ENCODE measurements at places on chromosomes 16 and 17.

GRCh38 chr17:78683408-78683961 lies 98.6 kb downstream of the CYTH1 start:
- DNase-seq: no peak
- no peaks in the 10 kb centered on the region for H3K27me3 ChIP-seq
- H3K4me3 ChIP-seq: no peak overlapping the region
- H3K4me1 ChIP-seq: no peaks in the 10 kb centered on the region
- H3K36me3 ChIP-seq: peaks cover 10% of the 10 kb centered on the region

GRCh38 chr16:85986931-85987749 lies 88.2 kb downstream of the IRF8 start:
- peak; percentile 23 for DNase-seq
- H3K36me3 ChIP-seq: no peaks in the 10 kb centered on the region
- H3K27me3 ChIP-seq: peaks cover 36% of the 10 kb centered on the region
- no peak overlapping the region for H3K4me3 ChIP-seq
- H3K4me1 ChIP-seq: no peaks in the 10 kb centered on the region

- H3K4me1 ChIP-seq: peaks cover 6% of the 10 kb centered on the region
- no peak overlapping the region for H3K27ac ChIP-seq
- H3K36me3 ChIP-seq: no peaks in the 10 kb centered on the region
- H3K27me3 ChIP-seq: peaks cover 44% of the 10 kb centered on the region
- no peak for DNase-seq
Observed at GRCh38 chr16:89089120-89089519, 4.5 kb upstream of the ACSF3 start.

DNA sequence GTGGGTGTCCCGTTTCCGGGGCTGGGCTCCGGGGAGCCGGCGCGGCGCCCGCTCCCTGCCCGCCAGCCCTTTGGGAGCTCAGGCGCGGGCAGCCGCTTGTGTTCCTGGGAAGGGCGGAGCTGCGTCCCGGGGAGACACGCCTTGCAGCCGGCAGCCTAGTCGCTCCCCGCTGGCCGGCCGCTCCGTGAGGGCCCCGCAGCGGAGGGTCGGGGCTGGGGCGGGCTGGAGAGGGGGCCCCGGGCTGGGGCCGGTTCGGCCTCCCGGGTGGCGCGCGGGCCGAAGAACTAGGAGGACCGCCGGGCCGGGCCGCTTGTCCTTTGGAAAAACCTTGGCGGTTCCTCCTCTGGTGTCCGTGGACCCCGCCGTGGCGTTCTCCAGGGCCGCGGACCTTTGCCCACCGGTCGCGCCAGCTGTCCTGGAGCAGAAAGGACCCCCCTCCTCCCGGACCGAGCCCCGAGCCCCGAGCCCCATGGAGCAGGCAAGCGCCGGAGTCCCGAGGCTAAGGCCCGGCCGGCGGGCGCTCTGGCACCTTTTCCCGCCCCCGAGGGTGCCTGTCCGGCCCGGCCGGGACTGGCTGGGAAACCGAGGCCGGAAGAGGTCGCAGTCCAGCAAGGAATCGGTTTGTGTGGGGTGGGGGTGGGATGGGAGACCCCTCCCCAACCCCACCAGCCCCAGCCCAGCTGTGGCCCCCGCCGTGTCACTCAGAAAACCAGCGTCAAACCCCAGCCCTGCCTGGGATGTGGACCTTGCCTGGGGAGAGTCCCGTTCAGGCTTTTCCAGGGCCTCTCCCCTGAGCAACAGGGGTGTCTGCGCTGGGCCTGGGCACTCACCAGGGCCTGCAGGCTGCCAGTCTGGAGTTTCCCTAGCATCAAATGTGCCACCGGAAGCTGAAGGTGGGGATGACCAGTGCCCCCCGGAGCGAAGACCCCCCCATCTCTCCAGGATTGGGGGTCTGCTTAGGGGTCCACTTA lies 6.8 kb upstream of the TBC1D3B start:
- no peak overlapping the region for H3K27ac ChIP-seq
- no peaks in the 10 kb centered on the region for H3K27me3 ChIP-seq
- peak; percentile 45 for DNase-seq
- H3K4me3 ChIP-seq: peak overlapping the region; percentile 42
- no peaks in the 10 kb centered on the region for H3K36me3 ChIP-seq
- H3K4me1 ChIP-seq: no peaks in the 10 kb centered on the region

GRCh38 chr17:7885367-7886226 lies 3.0 kb upstream of the CHD3 start:
- H3K4me1 ChIP-seq: peaks cover 47% of the 10 kb centered on the region
- peak overlapping the region; percentile 96 for H3K27ac ChIP-seq
- no peaks in the 10 kb centered on the region for H3K27me3 ChIP-seq
- peak; percentile 51 for DNase-seq
- peaks cover 14% of the 10 kb centered on the region for H3K36me3 ChIP-seq

DNA sequence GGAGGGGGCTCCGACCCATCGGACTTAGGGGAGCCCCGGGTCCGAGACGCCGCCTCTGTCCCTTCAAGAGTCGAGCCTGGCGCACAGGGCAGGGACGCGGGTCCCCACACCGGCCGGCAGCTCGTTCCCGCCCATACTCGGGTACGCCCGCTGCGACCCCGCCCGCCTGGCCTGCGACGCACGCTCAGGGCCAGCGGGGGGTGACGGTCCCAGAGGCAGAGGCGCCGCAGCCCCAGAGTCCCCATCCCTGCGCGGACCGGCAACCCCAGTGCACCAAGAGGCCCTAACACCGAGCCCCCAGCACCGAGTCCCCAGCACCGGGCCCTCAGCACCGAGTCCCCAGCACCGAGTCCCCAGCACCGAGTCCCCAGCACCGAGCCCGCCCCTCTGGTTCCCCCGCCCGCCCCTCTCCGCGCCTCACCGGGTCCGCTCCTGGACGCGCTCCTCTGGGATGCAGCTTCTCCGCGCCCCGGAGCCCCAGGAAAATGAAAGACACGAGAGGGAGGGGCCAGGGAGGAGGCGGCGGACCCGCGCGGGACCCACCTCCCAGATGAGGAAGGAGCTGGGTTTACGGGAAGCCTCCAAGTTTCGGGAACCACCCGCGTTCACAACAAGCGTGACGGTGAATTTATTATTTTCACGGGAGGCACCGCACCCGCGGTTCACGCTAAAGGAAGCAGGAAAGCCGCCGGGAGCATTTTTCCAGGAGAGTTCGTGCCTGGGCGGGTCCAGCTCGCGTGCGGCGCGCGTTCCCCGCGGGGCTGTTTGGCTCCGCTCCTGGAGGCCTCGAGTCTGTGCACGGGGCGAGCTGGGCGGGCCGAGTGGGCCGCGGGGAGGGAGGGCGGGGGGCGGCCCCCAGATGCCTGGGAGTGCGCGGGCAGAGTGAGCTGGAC lies at the start of gene SECTM1:
TSS of gene SECTM1 (minus strand) at position 488 of the 893 bp plus-strand sequence. CDS start 6,526 bp downstream, outside the sequence.
- H3K4me3 ChIP-seq: peak within 1 kb of the TSS; percentile 48
- no peaks in the 10 kb centered on the region for H3K27me3 ChIP-seq
- no peaks in the 10 kb centered on the region for H3K36me3 ChIP-seq
- DNase-seq: peak; percentile 56
- H3K27ac ChIP-seq: no peak within 1 kb of the TSS

DNA sequence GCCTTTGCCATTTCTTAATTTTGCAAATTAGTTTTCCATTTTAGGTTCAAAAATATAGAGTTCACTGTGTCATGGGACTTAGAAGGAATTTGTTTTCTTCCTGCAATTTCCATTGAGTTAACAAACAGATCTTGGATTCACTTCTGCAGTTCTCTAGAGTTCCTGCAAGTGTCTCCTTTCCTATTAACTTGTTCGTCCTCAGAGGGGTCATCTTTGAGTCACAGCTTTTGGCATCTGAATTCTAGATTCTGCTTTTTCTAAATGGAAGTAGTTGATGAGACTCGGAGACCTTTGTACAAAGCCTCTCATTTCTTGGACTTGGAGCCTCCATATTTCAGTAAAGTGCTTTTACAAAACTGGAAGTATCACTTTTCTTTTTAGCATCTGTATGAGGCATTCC lies 323.3 kb downstream of the BCAS3 start:
- H3K4me1 ChIP-seq: no peaks in the 10 kb centered on the region
- no peaks in the 10 kb centered on the region for H3K36me3 ChIP-seq
- H3K4me3 ChIP-seq: no peak overlapping the region
- no peak overlapping the region for H3K27ac ChIP-seq
- no peaks in the 10 kb centered on the region for H3K27me3 ChIP-seq
- DNase-seq: no peak

- H3K4me1 ChIP-seq: no peaks in the 10 kb centered on the region
- no peak for DNase-seq
- H3K27me3 ChIP-seq: no peaks in the 10 kb centered on the region
- H3K36me3 ChIP-seq: no peaks in the 10 kb centered on the region
Observed at GRCh38 chr17:34067011-34067410, 188.1 kb upstream of the CCL2 start.

GRCh38 chr17:73566905-73567782 lies 77.1 kb downstream of the SDK2 start:
- H3K27me3 ChIP-seq: no peaks in the 10 kb centered on the region
- H3K4me3 ChIP-seq: no peak overlapping the region
- no peaks in the 10 kb centered on the region for H3K4me1 ChIP-seq
- no peaks in the 10 kb centered on the region for H3K36me3 ChIP-seq
- no peak for DNase-seq

DNA sequence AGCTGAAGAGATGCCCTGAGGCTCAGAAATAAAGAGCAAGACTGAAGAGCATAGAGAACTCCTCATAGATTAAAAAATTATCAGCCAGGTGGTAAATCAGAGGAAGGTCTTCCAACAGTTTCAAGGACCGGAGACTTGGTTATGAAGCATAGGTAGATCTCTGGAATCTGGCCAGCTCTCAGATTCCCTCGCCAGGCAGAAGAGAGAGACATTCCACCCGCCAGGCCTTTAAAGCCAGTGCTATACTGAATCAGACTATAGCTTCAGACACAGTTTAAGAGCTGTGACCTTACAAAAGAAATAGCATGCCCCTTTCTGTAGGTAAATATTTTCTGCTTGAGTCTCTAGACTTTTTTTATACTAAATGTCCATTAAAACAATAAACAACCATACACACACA lies 70.3 kb downstream of the NFATC3 start:
- H3K4me1 ChIP-seq: no peaks in the 10 kb centered on the region
- H3K36me3 ChIP-seq: peaks cover 8% of the 10 kb centered on the region
- H3K4me3 ChIP-seq: no peak overlapping the region
- H3K27me3 ChIP-seq: no peaks in the 10 kb centered on the region
- DNase-seq: no peak
- no peak overlapping the region for H3K27ac ChIP-seq

GRCh38 chr16:56019274-56019673 lies 144.1 kb upstream of the CES5A start:
- H3K4me1 ChIP-seq: no peaks in the 10 kb centered on the region
- no peak for DNase-seq
- no peak overlapping the region for H3K27ac ChIP-seq
- no peaks in the 10 kb centered on the region for H3K36me3 ChIP-seq

DNA sequence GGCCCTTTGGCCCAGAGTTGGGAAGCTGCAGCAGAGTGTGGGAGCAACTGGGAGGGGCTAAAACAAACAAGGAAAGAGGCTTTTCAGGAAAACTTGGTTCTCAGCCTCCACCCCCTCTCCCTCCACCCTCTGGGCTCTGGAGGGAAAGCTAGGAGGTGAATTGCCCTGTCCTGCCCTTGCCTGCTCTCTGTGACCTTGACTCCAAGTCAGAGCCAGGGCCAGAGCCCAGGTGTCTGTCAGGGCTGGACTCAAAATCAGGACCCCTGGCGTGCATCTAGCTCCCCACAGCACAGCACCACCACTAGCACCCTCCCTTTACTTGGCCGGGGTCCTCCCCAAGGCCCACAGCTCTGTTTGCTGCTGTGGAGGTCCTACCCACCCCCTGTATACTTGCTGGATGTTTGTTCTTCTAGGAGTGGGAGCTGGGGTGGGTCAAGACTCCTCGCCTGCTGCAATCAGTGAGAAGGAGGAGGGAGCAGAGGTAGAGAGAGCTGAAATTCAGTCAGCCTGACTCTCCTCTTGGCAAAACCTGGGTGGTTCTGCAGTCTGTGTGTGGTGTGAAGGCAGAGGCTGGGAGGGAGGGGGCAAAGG lies 2.8 kb upstream of the NR1D1 start:
- no peak for DNase-seq
- H3K27me3 ChIP-seq: no peaks in the 10 kb centered on the region
- no peak overlapping the region for H3K4me3 ChIP-seq
- no peak overlapping the region for H3K27ac ChIP-seq

DNA sequence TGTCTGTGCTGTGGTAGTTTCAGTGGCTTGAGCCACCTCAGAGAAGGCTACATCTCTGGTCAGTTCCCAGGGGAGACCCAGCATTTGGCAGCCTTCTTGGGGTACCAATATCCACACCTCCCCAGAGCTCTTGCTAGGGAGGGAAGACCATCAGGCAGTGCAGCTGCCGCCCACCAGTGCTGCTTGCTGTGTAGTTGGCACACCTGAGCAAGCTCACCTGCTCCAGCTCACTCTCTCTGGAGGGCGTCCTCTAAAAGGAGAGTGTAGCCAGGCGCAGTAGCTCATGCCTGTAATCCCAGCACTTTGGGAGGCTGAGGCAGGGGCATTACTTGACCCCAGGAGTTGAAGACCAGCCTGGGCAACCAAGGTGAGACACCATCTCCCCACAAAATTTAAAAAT lies 29.8 kb downstream of the CDIP1 start:
- H3K36me3 ChIP-seq: peaks cover 28% of the 10 kb centered on the region
- no peaks in the 10 kb centered on the region for H3K27me3 ChIP-seq
- no peak overlapping the region for H3K4me3 ChIP-seq

DNA sequence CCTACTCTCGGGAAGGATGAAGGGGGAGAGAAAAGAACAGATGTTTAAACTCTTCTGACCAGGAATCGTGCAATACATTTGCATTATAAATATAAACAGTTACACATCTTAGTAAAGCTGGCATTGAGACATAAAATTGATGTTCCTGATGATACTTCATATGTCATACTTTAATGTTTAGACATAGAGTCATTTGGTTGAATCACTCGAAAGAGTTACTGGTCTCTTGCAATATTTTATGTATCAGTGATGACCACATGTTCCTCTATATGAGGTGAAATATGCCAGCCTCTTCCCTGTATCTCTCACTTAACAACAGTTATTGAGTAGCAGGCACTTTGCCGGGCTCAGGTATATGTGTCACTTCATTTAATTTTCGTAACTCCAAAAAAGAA lies 49.7 kb upstream of the PMFBP1 start:
- H3K27me3 ChIP-seq: peaks cover 21% of the 10 kb centered on the region
- no peak for DNase-seq
- H3K27ac ChIP-seq: no peak overlapping the region
- no peak overlapping the region for H3K4me3 ChIP-seq

- no peak for DNase-seq
- H3K27me3 ChIP-seq: no peaks in the 10 kb centered on the region
Observed at GRCh38 chr17:27862004-27862403, 31.2 kb downstream of the LYRM9 start.

- H3K36me3 ChIP-seq: no peaks in the 10 kb centered on the region
- H3K4me1 ChIP-seq: no peaks in the 10 kb centered on the region
- DNase-seq: no peak
- H3K27ac ChIP-seq: no peak overlapping the region
- H3K4me3 ChIP-seq: peak overlapping the region; percentile 62
Observed at GRCh38 chr17:47841488-47842291, 617 bp upstream of the SCRN2 start.

- no peak overlapping the region for H3K27ac ChIP-seq
- peak overlapping the region; percentile 38 for H3K4me3 ChIP-seq
- no peaks in the 10 kb centered on the region for H3K27me3 ChIP-seq
- H3K36me3 ChIP-seq: no peaks in the 10 kb centered on the region
Observed at GRCh38 chr16:67155295-67156142, 4.2 kb downstream of the TRADD start.

Data from A673 (cell line).